ENCODE measurements at places on chromosomes 7 and 10. TPM values are rescaled to one million over a fixed set of nuclear protein-coding genes. Genes with fewer than 3 reads are reported as not detected.

GRCh38 chr7:132919771-132920170 is 162.1 kb downstream of the CHCHD3 start:
- DNase-seq: no peak

DNA sequence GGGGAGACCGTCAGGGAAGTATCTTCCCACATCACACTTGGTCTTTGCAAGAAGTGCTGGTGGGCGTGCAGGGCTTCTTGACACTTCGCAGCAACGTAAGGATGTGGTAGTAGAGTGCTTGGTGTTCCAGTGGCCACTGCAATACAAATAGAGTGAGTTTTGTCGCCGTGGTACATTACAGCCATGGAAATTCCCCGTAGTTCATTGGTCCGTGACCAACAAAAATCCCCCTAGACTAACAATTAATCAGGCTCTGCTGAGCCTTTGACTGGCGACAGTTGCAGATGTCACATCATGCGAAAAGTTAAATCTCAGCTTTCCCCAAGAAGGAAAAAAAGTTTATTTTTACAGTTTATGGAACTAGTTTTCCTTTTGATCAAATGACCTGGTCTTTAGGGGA is 134.7 kb downstream of the MGMT start:
- DNase-seq: peak; percentile 39

DNA sequence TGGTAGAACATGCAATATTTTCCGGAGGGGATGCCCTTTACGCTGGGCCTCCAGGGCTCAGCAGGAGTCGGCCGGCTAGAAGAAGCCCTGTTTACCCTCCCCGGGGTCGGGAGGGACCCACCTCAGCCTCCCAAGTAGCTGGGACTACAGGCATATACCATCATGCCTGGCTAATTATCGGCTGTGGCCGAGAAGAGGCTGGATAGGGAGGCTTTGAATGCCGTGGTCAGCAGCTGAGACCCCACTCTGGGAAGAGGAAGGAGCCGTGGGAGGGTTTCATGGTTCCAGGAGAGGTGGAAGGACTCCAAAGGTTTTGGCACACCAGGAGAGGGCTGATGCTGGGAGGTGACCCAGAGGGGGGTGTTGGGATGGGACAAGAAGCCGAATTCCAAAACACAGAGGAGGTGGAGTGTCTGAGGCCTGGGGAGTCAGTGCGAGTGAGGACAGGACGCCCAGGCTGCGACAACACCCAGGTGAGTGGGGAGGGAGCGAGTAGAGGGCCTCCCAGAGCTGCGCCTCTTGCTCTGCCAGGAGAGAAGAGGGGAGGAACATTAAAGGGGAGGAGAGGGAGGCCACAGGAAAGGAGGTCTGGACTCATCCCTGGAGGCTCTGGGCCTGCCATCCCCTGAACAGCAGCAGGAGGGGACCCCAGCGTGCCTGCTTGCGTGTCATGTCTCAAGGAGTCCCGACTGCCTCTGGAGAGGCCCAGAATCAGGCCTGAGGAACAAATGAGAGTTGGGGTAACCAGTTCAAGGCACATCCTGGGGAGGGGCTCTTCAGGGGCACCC is 19.6 kb downstream of the GRID2IP start:
- DNase-seq: no peak

GRCh38 chr7:51017576-51018535 is 235.2 kb upstream of the GRB10 start:
- no peak for DNase-seq

AIMP2 gene
- 30.5 TPM for polyA plus RNA-seq

ITGA8 gene
- polyA plus RNA-seq: 27.8 TPM

CRYGN gene
- polyA plus RNA-seq: 5.1 TPM
